NCI-H69 (cell line): ENCODE measurements at places on chromosomes 7 and 10.

DNA sequence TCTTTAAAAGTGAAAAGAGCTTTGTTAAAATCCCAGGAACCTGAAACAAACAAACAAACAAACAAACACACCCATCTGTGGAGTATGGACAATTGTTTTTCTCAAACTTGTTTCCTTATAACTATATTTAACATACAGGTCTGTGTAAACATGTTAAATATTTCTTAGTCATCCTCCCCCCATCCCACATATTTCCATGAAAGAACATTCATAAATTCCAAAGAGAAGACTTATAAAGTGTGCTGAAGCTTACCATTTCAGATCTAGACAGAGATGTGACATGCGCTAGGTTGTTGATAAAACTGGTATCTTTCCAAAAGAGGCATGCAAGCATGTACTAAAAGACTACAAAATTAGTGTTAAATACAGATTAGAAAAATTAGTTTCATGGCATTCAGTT lies 6.5 kb downstream of the FKBP14 start:
- DNase-seq: no peak

DNA sequence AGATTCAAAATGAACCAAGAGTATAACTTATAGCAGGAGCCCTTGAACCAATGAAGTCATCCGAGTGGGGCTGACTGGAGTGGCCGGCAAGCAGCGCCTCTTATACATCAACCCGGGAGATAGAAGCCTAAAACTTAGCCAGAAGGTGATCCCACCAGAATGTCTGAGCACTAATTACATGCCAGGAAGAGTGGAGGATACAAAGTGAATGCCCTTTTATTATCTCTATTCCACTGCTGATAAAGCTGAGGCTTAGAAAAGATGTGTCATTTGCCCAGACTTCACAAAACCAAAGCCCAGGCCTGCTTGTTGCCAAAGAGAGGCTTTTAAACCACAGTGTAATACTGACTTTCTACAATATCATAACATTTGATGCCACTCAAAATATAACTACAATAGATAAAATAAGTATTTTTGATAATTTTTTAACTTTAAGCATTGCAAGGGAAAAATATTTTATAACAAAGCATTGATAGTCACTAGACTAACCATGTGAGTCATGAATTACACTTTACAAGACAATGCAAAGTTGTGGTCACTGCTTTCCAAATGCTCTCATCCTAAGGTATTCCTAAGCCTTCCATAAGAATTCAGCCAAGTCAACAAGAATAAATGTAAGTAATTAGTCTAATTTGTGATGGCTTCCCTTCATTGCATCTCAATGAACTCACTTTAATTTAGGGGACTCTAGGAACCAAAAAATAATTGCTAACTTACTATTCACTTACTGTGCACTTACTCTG lies 58.6 kb upstream of the ARID5B start:
- no peak for DNase-seq

GRCh38 chr7:137934941-137935883 lies 66.7 kb downstream of the CREB3L2 start:
- DNase-seq: no peak

DNA sequence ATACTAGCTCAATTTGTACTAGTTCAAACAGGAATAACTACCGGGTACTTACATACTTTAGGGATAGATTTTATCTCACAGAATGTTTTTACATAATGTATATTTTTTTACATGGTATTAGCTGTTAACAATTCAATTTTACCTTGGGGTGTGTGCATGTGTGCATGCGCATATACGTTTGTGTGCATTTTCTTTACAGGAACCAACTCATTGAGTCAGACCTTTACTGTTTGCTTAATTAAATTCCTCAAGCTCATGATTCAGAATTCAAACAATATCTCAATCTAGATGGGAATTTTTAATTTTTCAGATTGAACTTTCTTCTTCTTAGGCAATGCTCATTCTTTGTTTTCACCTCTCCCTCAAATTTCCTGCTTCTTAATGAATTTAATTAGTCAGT lies 24.7 kb upstream of the WASL start:
- no peak for DNase-seq

- no peak for DNase-seq
Observed at GRCh38 chr7:70215491-70215890, 617.2 kb downstream of the AUTS2 start.

DNA sequence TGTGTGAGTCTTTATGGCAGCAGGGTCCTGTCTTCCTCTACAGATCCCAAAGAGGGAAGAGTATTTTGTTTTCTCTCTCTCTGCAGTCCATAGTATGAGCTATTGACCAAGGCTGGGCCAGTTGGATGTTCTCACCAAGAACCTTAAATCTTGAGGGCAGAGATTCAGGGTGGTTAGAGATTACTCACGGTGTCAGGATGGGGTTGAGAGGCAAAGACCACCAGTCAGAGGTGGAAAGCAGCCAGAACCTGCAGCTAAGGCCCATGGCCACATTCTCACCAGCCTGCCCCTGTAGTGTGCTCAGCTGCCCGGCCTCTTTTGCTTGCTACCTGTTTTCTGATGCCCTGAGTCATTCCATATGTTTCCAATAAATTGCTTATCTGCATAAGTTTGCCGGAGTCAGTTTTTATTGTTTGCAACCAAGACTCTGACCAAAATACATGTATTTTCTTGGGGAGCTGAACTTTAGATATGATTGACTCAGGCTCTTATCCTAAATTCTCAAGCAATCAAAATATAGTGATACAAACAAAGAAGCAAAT lies 67.0 kb downstream of the MAP3K8 start:
- no peak for DNase-seq

DNA sequence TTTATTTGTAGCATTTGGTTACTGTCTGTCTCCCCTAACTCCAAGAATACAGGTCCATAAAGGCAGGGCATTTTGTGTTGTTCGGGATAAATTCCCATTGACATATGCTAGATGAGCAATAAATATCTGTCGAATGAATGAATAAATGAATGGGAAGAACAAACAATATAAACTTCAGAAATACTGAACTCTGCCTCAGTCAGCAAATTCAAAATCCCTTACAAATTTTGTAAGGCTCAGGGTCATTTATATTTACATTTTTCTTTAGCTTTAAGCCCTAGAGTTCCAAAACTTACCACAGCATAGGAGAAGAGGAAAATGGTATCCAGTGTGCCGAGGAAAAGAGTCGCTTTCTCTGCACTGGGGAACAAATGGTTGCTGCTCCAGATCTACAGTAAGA lies 29.0 kb downstream of the SLC37A3 start:
- DNase-seq: no peak

DNA sequence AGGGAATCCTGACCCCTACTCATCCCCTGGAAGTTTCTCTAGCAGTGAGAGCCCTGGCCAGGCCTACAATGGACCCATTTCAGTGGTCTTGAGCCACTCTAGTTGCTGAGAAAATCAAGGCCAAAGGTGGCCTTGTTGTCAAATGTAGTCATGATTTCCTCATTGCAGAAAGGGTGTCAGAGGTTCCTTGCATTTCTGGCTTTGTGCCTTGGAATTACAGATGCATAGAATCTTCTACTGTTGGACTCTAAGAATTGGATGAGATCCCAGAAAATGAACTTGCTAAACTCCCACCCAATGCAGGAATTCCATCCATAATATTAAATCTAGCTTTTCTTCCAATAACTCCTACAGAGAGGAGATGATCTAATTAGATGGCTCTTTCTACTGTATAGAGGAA lies 12.2 kb downstream of the CPA2 start:
- DNase-seq: no peak

- DNase-seq: peak; percentile 64
Observed at GRCh38 chr7:106062006-106062405, 50.1 kb downstream of the SYPL1 start.

DNA sequence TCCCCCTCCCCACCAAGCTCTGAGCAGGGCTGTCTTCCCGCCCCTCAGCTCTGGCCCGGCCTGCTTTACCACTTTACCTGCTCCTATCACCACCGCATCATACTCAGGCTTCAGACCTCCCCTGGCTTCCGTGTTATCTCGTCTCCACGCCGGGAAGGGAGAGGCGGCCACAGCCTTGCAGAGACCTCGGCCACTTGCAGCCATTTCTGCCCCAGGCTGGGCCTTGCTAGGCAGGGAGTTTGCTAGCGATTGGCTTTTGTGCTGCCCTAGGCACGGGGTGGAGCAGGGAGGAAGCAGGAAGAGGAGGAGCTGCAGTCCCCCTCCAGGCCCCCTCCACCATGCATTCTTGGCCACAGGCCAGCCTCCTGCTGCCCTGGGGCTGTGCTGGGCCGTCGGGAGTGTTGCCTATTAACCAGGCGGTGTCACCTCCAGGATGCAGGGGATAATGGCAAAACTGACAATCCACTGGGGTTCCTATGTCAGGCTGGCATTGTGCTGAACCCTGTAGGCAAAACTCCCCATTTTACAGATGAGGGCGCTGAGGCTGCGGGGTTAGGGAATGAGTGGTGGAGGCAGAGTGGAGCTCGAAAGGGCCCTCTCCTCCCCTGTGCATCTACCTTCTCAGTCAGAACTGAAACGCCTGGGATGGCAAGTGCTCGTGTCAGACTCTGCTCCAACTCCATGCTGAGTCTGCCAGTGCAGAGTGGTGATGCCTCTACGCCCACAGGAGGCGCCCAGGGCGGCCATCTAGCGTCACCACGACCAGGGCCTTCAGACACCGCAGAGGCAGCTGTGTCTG lies at the start of gene PYROXD2:
Gene PYROXD2, minus strand, starts transcription at position 251 of the 799 bp plus-strand sequence. Its CDS starts 47 bp downstream, at position 204.
- DNase-seq: peak; percentile 93

DNA sequence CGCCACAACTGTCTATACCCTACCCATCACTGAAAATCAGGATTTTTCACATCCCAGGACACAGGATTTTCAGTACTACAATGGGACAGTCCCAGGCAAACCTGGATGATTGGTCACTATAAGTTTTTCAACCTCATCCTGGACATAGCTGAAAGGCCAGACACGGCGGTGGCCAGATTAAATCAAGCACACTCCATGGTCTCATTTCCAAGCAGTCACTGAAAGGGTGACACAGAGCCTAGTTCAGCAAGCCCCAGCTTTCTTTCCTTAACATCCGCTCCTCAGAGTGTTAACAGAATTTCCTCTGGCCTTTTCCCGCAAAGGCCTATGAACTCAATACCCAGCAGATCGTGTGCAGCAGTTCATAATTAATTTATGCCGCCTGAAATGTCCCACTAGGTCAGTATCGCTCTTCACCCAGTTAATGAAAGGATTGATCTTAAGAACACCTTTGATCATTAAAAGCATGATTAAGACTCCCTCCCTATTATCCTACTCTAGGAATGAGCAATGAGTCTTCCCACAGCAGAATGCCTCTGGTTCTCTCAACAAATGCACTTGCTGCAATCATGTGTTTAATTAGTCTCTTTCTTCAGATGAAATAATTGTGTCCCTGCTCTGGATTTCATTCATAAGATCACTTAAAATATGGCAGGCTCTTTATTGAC lies 104.0 kb upstream of the NANOS1 start:
- DNase-seq: no peak

DNA sequence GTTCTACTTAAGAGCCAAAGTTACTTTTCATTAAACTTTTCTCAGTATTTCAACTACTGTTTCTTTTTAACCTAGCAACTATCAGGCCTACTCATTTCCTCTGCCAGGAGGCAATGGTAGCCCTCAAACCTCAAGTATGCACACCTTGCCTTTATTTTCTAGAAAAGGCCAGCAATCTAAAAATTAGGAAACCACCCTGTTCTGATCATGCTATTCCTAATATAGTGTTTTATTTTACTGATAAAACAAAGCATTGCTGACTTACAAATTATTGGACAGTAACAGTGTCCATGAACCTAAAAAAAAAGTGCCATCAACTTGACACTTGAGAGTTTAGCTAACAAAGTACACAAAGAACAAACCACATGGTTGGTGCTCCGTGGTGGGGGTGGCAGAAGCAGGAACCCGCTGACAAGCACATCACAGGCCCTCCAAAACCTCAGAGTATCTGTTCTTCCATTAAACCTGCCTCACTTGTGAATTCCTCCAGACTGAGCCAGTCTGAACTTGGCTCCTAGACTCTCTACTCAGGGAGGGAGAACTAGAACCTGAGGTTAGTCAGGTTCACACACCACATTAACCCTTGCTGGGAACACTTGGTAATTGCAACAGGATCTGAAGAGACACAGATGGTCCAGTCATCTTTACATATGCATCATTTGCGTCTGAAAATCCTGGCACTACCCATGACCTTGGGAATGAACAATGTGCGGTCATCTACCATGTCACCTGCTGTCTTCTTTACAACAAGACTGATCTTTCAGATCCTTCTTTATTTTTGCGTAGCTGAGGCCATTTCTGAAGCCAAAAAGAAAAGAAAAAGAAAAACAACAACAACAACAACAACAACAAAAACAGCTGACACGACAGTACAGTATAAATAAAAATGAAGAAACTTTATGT lies 31.9 kb downstream of the PIP4K2A start:
- DNase-seq: no peak
